ENCODE measurements at places on chromosomes 3 and 15.

DNA sequence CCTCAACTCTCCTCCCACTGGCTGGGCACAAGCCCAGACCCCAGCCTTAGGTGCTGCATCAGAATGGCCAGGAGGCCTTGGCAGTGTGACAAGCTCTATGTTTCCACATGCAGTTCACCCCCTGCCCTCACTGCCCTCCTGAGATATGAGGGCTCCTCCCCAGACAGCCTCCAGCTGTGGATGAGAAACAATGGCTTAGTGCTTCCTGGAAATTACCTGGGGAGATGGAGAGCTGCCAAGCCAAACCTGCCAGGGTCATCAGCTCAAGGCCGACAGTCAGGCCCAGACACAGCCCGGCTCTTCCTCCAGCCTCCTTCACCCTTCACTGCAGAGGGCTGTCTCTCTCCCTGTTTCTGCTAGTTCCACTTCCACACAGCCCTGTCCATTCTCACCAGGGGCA lies 76.3 kb downstream of the MYLK start:
- peak; percentile 34 for DNase-seq

DNA sequence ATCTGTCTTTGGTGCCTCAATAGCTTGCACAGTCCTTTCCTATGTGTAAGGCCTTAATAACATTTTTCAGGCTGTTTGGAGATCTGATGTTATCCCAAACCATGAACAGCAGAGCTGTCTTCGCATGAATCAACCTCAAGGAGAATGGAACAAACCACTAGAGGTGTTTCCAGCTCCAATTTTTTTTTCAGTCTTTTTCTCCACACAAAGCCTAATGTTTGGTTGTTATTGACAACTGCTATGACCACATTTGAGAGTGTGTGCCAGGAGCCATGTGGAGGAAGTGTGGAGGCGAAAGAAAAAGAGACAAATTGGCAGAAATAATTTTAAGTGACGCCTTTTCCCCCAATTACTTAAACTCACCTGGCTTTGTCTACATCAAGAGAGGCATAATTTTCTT lies 38.7 kb downstream of the RTP4 start:
- no peak for DNase-seq

DNA sequence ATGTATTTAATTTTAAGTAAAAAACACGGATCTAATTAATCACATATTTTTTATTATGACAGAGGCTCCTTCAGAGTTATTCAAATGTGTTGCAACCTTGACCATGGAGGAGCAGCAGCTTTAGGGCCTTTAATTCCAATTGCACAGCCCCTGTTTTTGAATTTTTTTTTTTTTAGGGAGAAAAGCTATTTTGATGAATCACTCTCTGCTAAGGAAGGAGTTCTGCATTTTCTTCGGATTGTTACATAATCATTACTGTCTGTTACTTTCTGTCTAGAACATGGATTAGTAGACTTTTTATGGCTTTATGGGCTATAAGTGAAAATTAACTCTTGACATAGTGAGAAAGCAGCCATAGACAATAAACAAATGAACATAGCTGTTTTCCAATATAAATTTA lies 90.8 kb downstream of the MCTP2 start:
- no peak for DNase-seq

DNA sequence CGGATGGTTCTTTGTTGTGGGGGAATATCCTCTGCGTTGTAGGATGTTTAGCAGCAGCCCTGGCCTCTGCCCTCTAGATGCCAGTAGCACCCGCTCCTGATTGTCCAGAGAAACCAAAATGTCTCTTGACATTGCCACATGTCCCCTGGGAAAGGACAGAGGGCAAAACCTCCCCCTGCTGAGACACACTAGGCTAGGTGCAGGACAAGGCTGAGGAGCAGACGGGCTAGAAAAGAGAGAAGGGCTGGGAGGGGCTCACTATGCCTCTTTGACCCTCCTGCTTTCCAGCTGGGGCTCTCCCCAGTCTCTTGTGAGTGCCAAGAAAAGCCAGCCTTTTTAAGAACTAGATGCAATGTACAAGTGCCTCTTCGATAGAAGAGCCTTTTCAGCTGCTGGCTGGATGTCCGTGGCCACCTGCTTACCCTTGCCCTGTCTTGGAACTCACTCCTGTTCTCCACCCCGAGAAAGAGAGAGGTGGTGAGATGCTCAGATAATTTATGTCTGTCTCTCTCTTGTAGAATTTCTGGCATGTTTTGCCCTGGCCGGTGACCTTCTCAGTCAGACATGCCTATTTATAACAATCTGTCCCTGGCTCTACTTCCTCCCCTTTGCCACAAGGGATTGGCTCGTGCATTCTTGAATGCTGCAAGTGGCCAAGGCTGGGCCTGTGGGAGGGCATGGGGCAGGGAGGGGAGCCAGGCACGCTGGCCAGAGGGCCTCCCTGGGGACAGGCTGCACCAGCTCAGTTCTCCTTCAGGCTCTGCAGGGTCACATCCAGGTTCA lies 142.6 kb downstream of the RPLP1 start:
- DNase-seq: no peak

GRCh38 chr15:74613953-74614743 lies 1.5 kb upstream of the CLK3 start:
- peak; percentile 28 for DNase-seq

Measured in mesendoderm (in vitro differentiated cells).